GM23338 (cell line): ENCODE measurements at places on chromosomes 5 and 9. TPM values are rescaled to one million over a fixed set of nuclear protein-coding genes. Genes with fewer than 3 reads are reported as not detected.

The CAVIN4 gene
- 6.0 and 7.9 TPM in 2 replicates for total RNA-seq

The C9 gene
- total RNA-seq: 2.8 TPM in 1 of 2 replicates, not detected in the other

The CNTNAP3B gene
- 1.9 and 2.4 TPM in 2 replicates for total RNA-seq

The SLC4A9 gene
- 0.08 TPM in 1 of 2 replicates, not detected in the other for total RNA-seq

The ZFP2 gene
- total RNA-seq: 0.42 and 0.62 TPM in 2 replicates
